ENCODE measurements at places on chromosomes 3 and 15. TPM values are rescaled to one million over a fixed set of nuclear protein-coding genes. Genes with fewer than 3 reads are reported as not detected.

Gene U2SURP
- total RNA-seq: 40.4 TPM

GRCh38 chr15:70265466-70265978, 167.8 kb upstream of the TLE3 start:
- DNase-seq: no peak

- DNase-seq: no peak
Measured at GRCh38 chr3:149936812-149937230, 33.9 kb downstream of the PFN2 start.

- no peak for DNase-seq
Measured at GRCh38 chr15:46088486-46089445, 453.9 kb downstream of the SQOR start.

DNA sequence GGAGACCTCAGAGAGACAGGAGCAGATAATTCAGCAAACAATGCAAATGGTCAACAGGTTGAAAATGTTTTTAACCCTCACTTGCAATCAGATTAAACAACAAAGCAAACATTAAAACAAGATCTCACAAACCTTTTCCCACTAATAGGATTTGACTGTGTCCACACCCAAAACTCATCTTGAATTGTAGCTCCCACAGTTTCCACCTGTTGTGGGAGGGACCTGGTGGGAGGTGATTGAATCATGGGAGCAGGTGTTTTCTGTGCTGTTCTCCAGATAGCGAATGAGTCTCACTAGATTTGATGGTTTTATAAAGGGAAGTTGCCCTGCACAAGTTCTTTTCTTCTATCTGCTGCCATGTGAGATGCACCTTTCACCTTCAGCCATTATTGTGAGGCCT, 1.3 kb upstream of the LYSMD4 start:
- no peak for DNase-seq

GRCh38 chr3:42419563-42419962, 9.2 kb upstream of the LYZL4 start:
- DNase-seq: no peak

DNA sequence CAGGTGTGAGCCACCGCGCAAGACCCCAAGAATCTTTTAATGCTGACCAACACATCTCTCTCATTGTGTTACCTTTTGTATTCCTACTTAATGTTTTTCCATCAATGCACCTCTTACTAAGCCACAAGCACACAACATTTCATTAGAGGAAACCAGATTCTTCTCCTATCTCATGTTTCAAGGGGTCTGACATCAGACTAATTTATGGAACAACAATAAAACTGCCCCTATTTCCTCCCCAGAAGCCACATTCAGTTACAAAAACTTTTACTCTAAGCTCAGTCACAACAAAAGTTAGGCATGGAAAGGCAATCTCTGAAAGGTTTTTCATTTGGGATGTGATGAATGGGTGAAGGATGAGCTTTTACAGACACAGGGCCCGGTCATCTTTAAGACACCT, 251.8 kb downstream of the MAGI1 start:
- no peak for DNase-seq

DNA sequence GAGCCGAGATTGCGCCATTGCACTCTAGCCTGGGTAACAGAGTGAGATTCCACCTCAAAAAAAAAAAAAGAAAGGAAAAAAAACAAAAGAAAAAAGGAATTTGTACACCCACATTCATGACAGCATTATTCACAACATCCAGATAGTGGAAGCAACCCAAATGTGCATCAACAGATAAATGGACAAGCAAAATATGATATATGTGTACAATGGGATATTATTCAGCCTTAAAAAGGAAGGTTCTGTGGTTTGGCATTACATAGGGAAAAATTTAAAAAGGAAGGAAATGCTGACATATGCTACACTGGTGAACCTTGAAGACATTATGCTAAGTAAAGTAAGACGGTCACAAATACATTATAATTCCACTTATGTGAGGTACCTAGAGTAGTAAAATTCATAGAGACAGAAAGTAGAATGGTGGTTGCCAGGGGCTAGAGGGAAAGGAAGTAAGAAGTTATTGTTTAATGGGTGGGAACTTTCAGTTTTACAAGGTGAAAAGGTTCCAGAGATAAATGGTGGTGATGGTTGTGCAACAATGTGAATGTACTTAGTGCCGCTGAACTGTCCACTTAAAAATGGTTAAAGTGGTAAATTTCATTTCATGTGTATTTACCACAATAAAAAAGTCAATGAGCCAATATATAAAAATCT, 118.5 kb downstream of the MYLK start:
- no peak for DNase-seq

- peak; percentile 57 for DNase-seq
Measured at GRCh38 chr3:23806534-23807423, 1.0 kb downstream of the UBE2E1 start.

Gene CORO2B
- 5.9 TPM for total RNA-seq

Gene PAK2
- total RNA-seq: 43.5 TPM

DNA sequence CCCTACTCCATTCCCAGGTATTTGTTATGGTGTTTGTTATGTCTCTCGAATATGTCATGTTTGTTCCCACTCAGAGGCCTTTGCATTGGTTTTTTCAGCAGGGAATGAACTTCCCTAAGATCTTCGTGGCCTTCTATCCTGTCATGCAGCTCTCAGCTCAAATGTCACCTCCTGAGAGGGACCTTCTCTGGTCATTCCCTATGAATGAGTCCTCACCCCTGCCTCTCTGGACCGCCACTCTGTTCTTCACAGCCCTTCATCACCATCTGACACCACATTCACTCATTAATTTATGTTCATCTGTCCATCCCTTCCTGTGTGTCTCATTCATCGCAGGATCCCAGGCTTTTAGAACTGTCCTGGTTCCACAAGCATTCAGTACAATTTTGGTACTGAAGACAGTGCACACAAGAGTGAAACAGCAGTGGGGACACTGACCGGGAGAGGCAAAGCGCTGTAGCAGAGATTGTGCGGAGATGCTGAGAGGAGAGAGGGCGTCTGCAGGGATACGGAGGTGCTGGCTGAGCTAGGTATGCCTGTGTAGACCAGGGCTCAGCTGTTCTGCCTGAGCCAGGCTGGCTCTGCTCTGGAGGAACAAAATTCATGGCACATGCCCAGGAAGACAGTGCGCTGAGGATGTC, 132.3 kb downstream of the CHCHD6 start:
- DNase-seq: no peak

DNA sequence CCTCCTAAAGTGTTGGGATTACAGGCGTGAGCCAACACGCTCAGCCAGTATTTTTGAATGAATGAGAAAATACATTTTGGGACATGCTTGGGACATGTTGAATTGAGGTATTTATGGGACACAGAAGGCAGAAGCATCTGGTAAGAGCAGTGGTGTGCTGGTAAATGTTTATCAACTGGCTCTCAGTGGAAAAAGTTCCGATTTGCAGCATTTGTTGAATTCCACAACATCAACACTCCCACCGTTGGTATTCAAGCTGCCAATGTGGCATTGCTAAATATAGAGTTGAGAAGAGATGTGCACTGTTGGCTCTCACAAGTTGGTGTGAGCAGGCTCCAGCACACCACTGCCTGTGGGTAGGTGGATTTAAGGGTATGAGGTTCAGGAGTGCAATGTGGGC, 35.8 kb upstream of the LRRFIP2 start:
- DNase-seq: peak; percentile 32

Data from left ventricle myocardium superior (tissue), 1 donor.